ENCODE measurements at places on chromosomes 16 and 17.

GRCh38 chr17:50262001-50262794 lies 12.1 kb upstream of the TMEM92 start:
- no peak for DNase-seq

- no peak for DNase-seq
Observed at GRCh38 chr17:28508211-28508724, 2.1 kb downstream of the FOXN1 start.

- no peak for DNase-seq
Observed at GRCh38 chr17:44827863-44828262, 2.2 kb downstream of the GJC1 start.

GRCh38 chr17:56817066-56817465 lies 16.7 kb downstream of the C17orf67 start:
- no peak for DNase-seq

DNA sequence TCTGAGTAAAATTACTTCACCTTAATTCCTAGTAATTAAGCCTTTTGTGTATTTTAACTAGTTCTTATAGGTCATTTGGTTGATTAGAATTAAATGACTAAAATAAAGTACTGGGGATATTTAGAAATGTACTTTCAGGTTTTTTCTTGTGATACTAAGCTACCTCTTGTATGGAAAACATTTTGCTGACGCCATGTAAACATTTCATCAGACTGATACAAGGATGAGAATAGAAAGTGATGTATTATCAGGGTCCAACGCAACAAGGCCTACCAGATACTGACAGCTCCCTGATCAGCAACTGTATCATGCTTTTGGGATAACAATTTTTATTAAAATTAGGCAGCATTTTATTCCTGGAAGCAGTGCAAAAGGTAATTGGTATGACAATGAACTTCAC lies 1.7 kb downstream of the SMARCE1 start:
- no peak for DNase-seq
